HEK293T (cell line): ENCODE measurements at places on chromosomes 5 and 9.

- DNase-seq: no peak
Measured at GRCh38 chr9:128892221-128892921, 10.4 kb downstream of the LRRC8A start.

DNA sequence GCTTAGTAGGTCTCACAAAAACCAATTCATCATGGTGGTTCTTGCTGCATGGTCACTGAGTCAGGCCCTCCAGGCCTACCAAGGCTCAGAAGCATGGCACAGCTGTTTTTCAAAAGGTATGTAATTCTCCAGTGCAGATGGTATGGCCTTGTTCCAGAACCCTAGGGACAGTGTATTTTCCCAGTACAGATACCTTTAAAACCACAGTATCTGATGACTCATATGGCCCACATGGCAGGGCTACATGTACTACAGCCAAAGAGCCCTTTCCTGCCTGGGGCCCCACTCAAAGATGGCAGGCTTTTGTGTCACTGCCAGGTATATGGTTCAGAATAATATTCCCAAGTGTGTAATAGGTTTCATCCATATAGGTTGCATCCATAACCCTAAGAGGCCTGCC lies 16.5 kb downstream of the CSF2 start:
- no peak for DNase-seq

GRCh38 chr5:69295088-69295754 lies 37.4 kb downstream of the CCDC125 start:
- DNase-seq: no peak

GRCh38 chr9:92954049-92954861 lies 6.9 kb downstream of the FGD3 start:
- no peak for DNase-seq

DNA sequence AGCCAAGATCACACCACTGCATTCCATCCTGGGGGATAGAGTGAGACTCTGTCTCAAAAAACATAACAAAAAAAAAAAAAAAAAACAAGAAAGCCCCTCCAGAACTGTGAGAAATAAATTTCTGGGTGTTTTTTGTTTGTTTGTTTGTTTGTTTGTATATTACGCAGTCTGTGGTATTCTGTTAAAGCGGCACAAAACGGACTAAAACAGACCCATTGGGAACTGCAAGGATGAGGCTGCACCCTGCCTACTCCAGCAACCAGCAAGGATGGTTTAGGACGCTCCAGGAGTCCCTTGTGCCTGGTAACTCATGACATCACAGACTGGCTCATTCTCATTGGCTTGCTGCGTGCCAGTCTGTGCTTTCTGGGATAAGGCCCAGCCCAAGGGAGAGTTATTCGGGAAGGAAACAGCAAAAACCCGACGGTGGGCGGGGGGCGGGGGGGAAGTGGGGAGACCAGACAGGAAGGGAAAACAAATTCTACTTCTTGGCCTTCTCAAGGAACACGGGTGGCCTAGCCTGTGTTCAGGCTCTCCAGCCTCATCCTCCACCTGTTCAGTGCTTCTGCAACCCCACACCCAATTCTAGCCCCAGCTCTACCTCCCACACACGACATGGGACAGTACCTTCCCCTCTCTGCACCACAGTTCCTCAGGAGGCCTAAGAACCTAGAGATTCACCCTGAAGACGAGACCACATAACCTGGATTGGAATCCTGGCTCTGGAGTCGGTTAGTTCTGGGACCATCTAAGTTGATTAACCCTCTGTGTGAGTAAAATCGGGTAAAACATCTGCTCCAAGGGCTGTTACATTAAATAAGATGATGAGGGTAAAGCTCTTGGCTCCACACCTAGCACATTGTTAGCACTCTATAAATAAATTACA lies 2.8 kb downstream of the CD74 start:
- DNase-seq: peak; percentile 94

GRCh38 chr9:111271047-111271446 lies 59.0 kb downstream of the OR2K2 start:
- no peak for DNase-seq

DNA sequence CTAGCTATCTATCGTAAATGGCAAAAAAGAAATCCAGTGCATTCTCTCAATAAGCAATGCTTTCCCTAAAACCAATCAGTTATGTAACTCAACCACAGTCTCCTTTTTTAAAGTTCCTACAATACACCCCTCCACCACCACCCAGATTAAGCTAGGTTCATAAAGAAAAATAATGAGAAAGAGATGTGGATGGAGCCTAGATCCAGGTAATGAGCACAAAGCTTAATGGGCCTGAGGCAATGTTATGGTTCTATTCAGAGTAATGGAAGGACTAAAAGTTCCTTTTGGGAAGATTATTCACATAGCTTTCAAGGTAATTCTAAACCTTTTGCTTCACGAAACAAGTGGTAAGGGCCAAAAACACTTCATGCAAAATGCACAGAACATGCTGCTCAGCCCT lies 113.5 kb downstream of the MPDZ start:
- no peak for DNase-seq

DNA sequence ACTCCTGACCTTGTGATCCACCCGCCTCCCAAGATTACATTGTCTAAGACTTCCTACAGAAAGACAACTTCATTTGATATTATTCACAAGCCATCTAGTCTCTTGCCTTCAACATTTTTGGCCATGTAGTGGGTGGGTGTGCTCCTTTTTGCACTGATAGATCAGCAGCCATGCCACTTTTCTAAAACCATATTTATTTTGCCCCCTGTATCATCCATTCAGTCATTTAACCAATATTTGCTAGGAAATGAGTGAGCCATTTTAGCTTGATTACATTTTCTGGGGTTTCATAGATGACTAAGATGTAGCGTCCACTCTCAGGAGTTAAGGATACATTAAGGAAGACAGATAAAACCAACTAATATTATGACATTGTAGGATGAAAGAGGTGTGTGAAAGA lies 555.6 kb downstream of the RAB3C start:
- no peak for DNase-seq

DNA sequence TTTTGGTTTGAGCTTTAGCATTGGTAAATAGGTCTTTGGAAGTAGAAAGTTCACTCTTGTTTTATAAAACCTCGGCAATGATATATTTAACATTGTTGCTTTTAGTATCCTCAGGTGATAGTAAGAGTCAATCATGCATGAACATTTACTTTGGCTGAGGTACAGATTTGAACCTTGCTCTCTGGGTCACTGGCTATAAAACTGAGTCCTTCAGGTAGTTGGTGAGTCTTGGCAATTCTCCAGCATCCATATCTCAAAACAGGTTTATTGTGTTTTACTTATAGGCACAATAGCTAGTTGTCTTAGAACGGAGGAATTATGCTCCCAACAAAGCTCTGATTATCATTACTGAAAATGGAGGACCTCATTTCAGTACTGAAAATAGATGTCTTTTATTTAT lies 75.1 kb downstream of the MAT2B start:
- DNase-seq: no peak

DNA sequence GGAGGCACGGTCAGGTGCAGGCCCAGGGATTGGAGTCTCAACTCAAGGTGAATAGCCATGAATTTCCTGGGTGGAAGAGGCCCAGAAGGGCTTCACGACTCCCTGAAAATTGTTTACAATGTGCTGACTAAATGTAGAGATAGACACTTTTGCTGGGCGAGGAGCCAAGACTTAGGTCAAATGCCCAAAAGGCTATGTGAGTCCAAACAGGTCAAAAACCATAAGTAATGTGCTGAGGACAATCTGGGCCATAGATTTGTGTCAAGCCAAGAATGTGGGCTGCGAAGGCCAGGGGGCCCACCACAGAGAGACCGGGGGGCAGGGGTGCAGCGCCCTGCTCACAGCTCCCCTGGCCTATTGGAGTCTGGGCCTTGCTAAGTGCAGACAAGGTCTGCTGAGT lies 197.8 kb downstream of the HSPA4 start:
- DNase-seq: no peak

DNA sequence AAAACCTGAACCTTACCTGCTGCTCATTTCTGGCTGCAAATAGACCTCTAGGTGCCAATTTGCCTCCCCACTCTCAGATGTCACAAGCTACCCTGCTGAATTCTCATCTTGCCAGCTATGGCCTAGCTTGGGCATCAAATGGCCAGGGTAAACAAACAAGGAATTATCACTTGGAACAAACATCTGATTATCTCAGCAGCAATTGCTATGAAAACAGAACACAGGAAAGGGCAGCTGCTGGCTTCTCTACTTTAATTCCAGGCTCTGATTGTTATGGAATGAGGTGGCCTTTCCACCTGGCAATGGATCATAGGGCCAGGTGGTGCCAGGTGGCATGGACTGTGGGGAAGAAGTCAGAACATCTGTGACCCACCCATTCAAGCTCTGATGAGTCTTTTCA lies 505.1 kb downstream of the TLR4 start:
- no peak for DNase-seq

DNA sequence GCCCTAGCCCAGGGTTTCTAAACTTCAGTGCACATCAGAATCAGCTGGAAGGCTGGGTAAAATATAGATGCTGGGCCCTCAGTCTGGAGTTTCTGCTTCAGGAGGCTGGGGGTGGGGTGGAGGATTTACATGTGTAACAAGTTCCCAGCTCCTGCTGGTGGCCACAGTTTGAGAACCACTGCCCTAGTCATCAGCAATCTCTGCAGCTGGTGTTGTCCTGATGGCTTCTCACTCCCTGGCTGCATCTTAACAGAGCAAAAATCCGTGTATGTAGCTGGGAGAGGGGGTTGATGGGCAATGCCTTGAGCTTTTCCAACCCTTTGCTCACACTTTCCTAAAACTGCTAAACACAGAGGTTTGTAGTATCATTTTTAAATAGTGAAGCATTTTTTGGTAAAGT lies 186.0 kb upstream of the KLF9 start:
- DNase-seq: no peak

GRCh38 chr9:117444501-117444900 lies 29.6 kb upstream of the ASTN2 start:
- DNase-seq: no peak

DNA sequence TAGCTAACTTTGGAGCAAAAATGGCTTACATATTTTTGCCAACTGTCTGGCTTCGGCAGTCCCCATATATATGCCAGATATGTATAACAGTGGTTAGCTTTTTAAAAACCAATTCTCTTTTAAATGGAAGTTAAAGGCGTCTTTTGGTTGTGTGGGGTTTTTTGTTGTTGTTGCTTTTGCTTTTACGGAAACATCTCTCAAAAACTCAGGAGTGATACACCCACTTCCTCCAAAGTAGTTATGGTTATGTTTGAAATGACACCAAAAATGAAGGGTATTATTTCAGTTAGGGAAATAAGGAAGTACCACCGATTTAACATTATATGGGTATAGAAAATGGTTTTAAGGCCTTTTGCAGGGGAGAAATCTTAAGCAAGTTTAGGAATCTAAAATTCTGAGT lies 2.3 kb downstream of the CNOT8 start:
- DNase-seq: no peak

- no peak for DNase-seq
Measured at GRCh38 chr9:129656795-129657390, 8.6 kb upstream of the PRRX2 start.

- no peak for DNase-seq
Measured at GRCh38 chr5:145499483-145499882, 335.7 kb downstream of the PRELID2 start.

- peak; percentile 45 for DNase-seq
Measured at GRCh38 chr9:92947268-92948037, at the start of gene FGD3. TSS of gene FGD3 (plus strand) at chr9:92947523. CDS start at chr9:92976257, 28,734 bp downstream.

DNA sequence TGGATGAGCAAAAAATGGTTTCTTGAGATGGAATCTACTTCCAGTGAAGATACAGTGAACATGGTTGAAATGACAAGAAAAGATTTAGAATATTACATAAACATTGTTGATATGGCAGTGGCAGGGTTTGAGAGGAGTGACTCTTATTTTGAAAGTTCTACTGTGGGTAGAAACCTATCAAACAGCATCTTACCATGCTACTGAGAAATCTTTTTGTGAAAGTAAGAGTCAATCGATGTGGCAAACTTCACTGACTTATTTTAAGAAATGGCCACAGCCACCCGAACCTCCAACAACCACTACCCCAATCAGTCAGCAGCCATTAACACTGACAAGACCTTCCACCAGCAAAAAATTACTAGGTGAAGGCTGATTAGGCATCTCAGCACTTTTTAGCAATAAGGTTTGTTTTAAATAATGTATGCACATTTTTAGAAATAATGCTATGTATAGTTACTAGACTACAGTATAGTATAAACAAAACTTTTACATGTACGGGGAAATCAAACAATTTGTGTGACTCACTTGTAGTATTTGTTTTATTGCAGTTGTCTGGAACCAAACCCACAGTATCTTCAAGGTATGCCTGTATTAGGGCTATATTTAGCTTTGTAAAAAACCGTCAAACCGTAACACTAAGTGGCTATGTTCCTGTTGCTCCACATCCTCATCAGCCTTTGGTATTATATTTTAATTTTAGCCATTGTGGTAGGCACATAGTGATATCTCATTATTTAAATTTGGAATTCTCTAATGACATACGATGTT lies 30.6 kb upstream of the ADAMTS6 start:
- no peak for DNase-seq

- no peak for DNase-seq
Measured at GRCh38 chr9:34256104-34256503, 73.0 kb downstream of the KIF24 start.

DNA sequence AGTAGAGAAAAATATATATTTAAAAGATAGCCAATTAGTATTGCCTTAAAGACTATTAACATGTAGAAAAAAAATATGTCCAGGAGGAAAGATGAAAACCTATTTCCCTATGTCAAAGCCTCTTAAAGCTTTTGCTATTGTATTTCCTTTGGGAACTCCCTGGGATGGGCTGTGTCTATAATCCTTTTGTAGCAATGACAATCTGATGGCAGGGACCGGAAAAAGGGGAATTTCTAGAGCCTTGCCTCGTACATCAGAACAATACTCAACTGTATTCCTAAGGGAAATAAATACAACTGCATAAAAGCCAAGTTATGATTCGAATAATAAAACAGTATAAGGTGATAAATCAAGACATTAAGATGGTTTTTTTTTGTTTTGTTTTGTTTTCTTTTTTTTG lies 257.3 kb downstream of the MLLT3 start:
- DNase-seq: no peak

DNA sequence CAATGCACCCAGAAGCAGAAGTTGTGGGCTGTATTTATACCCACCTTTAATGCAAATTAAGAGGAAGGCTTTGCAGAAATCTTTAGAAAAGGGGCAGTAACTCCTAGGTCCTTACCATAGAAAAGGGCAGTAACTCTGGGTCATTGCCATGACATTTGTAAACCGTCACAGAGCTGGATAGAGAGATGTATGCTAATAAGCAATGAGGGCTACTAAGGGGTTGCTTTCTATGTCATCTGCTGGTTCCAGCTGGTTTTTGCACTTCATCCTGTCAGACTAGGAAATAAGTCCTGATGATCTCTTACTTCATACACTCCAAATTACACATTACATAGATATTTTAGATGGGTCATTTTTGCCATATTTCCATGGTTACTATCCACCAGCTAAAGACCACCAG lies 299.1 kb upstream of the TYRP1 start:
- DNase-seq: no peak

GRCh38 chr5:179405426-179406030 lies 60.3 kb upstream of the ADAMTS2 start:
- no peak for DNase-seq

GRCh38 chr5:10145923-10146401 lies 103.7 kb downstream of the ATPSCKMT start:
- peak; percentile 20 for DNase-seq

GRCh38 chr9:15576350-15577050 lies 23.7 kb downstream of the CCDC171 start:
- no peak for DNase-seq
